NCI-H2081 treated with DMSO at 0.1 percent for 48 hours (cell line): ENCODE measurements at places on chromosomes 2 and 18.

- no peak for DNase-seq
Measured at GRCh38 chr2:139622691-139623090, 842.5 kb upstream of the NXPH2 start.

- no peak for DNase-seq
Measured at GRCh38 chr2:120732506-120733237, 3.0 kb upstream of the GLI2 start.

- no peak for DNase-seq
Measured at GRCh38 chr18:9000733-9001132, 101.8 kb upstream of the NDUFV2 start.

DNA sequence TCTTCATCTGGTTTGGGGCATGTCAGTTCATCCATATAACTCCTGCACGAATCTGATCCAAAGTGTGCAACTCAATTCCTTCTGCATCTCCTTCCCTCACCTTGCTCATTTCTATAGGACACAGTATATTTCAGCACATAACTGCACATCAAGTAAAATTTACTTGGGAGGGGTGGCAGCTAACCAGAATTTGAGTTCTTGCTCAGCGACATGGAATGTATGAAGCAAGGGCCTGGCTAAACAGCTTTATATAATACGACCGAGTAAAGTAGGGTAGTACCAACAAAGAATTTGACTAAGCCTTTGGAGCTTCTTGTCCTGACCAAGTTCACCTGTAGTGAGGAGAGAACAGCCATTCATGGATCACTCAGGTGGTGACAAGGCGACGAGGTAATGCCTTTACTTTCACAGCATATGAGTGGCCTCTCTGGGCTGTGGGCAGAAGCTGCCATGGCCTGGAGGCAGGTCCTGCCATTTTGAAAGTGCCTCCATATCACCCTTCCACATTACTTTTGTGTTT is 570.2 kb upstream of the TNP1 start:
- DNase-seq, result no peak

GRCh38 chr18:76497021-76497420 is 2.0 kb upstream of the ZNF516 start:
- no peak for DNase-seq

DNA sequence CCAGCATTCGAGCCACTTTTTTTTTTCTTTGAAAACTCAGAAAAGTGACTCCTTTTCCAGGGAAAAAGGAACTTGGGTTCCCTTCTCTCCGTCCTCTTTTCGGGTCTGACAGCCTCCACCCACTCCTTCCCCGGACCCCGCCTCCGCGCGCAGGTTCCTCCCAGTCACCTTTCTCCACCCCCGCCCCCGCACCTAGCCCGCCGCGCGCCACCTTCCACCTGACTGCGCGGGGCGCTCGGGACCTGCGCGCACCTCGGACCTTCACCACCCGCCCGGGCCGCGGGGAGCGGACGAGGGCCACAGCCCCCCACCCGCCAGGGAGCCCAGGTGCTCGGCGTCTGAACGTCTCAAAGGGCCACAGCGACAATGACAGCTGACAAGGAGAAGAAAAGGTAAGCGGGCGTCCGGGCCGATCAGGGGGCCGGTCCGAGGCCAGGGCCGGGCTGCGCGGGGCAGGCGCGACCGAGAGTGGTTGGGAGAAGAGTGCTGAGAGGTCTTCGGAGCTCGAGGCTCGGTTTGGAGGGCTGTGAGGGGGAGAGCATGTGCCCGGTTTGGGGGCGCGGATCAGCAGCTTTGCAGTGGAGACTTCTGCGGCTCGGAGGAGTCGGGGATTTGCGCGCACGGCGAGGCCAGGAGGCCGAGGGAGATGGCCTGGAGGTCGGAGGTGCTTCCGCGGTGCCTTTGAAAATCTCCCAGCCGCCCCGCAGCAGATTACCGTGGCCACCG is 502 bp downstream of the EPAS1 start:
- DNase-seq, result no peak

DNA sequence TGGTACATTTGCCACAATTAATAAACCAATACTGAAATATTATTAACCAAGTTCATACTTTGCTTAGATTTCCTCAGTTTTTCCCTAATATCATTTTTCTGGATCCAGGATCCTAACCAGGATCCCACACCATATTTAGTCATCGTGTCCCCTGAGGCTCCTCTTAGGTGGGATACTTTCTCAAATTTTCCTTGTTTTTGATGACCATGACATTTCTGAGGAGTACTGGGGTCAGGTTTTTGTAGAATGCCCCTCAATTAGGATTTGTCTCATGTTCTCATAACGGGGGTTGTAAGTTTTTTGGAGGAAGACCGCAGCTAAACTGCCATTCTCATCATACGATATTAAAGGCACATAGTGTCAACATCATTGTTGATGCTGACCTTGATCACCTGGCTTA is 15.5 kb upstream of the ERCC3 start:
- no peak for DNase-seq
